Activated CD4-positive, alpha-beta T cell treated with anti-CD3 and anti-CD28 coated beads, Interleukin-2, amount 10 ng/mL, durations not matched to agents 7 days and 5 days (primary cell): ENCODE measurements at places on chromosomes 12 and 14.

- peaks cover 46% of the 10 kb centered on the region for H3K27me3 ChIP-seq
- no peak overlapping the region for H3K4me3 ChIP-seq
- no peak overlapping the region for H3K27ac ChIP-seq
Observed at GRCh38 chr12:12182703-12183365, 84.0 kb downstream of the LRP6 start.

- no peak overlapping the region for H3K27ac ChIP-seq
- H3K4me1 ChIP-seq, result no peaks in the 10 kb centered on the region
- no peaks in the 10 kb centered on the region for H3K36me3 ChIP-seq
- H3K4me3 ChIP-seq, result no peak overlapping the region
- no peak for DNase-seq
Observed at GRCh38 chr12:43347026-43347425, 205.0 kb downstream of the ADAMTS20 start.

GRCh38 chr14:59306775-59307174 is 118.3 kb downstream of the DAAM1 start:
- peaks cover 7% of the 10 kb centered on the region for H3K4me1 ChIP-seq
- peaks cover 5% of the 10 kb centered on the region for H3K36me3 ChIP-seq
- no peaks in the 10 kb centered on the region for H3K27me3 ChIP-seq
- H3K4me3 ChIP-seq, result no peak overlapping the region

GRCh38 chr14:105021656-105022275 is 883 bp upstream of the CDCA4 start:
- peaks cover 30% of the 10 kb centered on the region for H3K36me3 ChIP-seq
- H3K4me3 ChIP-seq, result peak overlapping the region; percentile 84
- H3K4me1 ChIP-seq, result peaks cover 66% of the 10 kb centered on the region
- DNase-seq, result peak; percentile 39

DNA sequence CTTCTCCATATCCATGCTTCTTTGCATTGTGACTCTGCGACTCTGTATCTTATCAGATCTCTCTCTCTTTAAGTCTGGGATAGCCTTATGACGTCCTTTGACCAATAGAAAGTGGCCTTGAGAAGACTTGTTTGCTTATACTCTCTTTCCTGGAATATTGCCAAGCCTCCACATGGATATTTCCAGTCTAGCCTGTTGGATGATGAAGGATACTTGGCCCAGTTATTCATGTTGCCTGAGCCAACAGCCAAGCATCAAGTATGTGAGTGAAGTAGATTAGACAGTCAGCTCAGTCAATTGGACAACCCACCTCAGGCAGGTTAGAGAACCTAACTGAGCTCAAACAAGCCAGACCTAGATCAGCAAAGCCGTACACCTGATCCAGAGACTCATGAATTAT is 864.2 kb upstream of the MGAT4C start:
- H3K27ac ChIP-seq, result no peak overlapping the region
- no peak for DNase-seq
- H3K4me3 ChIP-seq, result no peak overlapping the region
- no peaks in the 10 kb centered on the region for H3K36me3 ChIP-seq
- no peaks in the 10 kb centered on the region for H3K27me3 ChIP-seq

GRCh38 chr14:89406941-89407340 is 10.1 kb downstream of the FOXN3 start:
- no peak for DNase-seq
- peak overlapping the region; percentile 46 for H3K27ac ChIP-seq
- H3K4me1 ChIP-seq, result peaks cover 55% of the 10 kb centered on the region
- H3K36me3 ChIP-seq, result peaks cover 62% of the 10 kb centered on the region

- no peak overlapping the region for H3K27ac ChIP-seq
- peaks cover 12% of the 10 kb centered on the region for H3K4me1 ChIP-seq
- no peak for DNase-seq
- peaks cover 1% of the 10 kb centered on the region for H3K36me3 ChIP-seq
- no peak overlapping the region for H3K4me3 ChIP-seq
Observed at GRCh38 chr12:68400226-68400829, 68.2 kb upstream of the MDM1 start.

- no peaks in the 10 kb centered on the region for H3K36me3 ChIP-seq
- no peak overlapping the region for H3K4me3 ChIP-seq
Observed at GRCh38 chr12:88918161-88918560, 337.9 kb upstream of the KITLG start.

- H3K27me3 ChIP-seq, result peaks cover 14% of the 10 kb centered on the region
- no peak overlapping the region for H3K4me3 ChIP-seq
- no peaks in the 10 kb centered on the region for H3K36me3 ChIP-seq
- DNase-seq, result no peak
- H3K4me1 ChIP-seq, result no peaks in the 10 kb centered on the region
Observed at GRCh38 chr14:96756745-96757144, 40.4 kb upstream of the VRK1 start.

DNA sequence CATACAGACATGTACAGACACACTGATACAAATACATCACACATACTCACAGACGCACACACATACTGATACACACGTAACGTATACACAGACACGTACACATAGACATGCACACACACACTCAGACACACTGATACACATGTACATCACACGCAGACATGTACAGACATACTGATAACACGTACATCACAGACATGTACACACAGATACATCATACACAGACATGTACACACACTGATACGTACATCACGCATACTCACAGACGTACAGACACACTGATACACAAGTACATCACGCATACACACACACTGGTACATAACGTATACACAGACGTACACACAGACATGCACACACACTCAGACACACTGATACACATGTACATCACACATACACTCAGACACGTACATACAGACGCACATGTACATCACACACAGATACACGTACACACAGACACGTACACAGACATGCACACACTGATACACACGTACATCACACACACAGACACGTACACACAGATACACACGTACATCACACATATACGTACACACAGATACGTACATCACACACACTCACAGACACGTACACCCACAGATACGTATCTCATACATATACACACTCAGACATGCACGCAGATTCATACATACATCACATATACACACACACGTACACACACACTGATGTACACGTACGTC is 5.1 kb downstream of the ZNF605 start:
- H3K27ac ChIP-seq, result no peak overlapping the region
- DNase-seq, result no peak
- H3K4me3 ChIP-seq, result no peak overlapping the region
- H3K27me3 ChIP-seq, result no peaks in the 10 kb centered on the region

- H3K27me3 ChIP-seq, result no peaks in the 10 kb centered on the region
- peaks cover 57% of the 10 kb centered on the region for H3K36me3 ChIP-seq
- no peak for DNase-seq
- H3K4me3 ChIP-seq, result no peak overlapping the region
Observed at GRCh38 chr14:31128601-31129526, 78.7 kb downstream of the HECTD1 start.

- peaks cover 8% of the 10 kb centered on the region for H3K36me3 ChIP-seq
- no peak overlapping the region for H3K4me3 ChIP-seq
- no peak overlapping the region for H3K27ac ChIP-seq
Observed at GRCh38 chr12:67562513-67563287, 85.8 kb upstream of the DYRK2 start.

DNA sequence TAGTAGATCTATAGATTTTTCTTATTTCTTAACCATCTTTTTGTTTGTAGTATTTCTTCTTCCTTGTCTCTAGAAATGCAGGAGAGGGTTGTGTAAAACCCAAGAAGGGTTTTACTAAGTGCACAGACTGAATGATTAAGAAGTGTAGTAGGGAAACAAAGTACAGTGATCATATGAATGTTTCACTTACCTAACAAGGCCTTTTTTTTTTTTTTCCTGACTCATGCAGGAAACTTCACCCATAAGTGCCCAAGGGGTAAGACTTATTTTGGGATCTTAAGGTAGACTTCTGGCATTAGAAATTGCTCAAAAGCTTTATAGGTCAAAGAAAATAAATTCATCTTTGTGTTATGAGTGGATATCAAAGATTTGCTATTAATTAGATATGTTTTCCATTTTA is 10.2 kb downstream of the SCN8A start:
- no peaks in the 10 kb centered on the region for H3K4me1 ChIP-seq
- peaks cover 48% of the 10 kb centered on the region for H3K27me3 ChIP-seq
- H3K27ac ChIP-seq, result no peak overlapping the region
- H3K36me3 ChIP-seq, result no peaks in the 10 kb centered on the region
- no peak for DNase-seq

GRCh38 chr12:110262442-110263388 is 18.3 kb upstream of the ATP2A2 start:
- H3K27ac ChIP-seq, result no peak overlapping the region
- no peak for DNase-seq
- no peaks in the 10 kb centered on the region for H3K4me1 ChIP-seq
- H3K27me3 ChIP-seq, result peaks cover 10% of the 10 kb centered on the region
- H3K4me3 ChIP-seq, result no peak overlapping the region

DNA sequence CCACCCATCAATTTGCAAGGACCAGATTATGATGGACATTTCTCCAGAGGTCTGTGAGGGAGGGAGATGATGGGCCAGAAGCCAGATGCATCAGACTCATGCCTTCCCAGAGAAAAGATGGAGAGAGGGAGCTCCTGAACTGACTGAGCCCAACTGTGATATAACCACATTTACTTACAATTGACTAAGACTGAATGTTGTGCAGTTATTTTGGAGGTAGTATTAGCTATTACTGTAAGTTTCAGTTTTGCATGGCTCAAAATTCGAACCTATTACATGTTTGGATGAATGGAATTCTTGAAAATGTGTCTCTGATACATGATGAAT is 211.1 kb upstream of the SFSWAP start:
- no peak overlapping the region for H3K27ac ChIP-seq
- H3K36me3 ChIP-seq, result no peaks in the 10 kb centered on the region
- DNase-seq, result no peak
- H3K27me3 ChIP-seq, result no peaks in the 10 kb centered on the region
- H3K4me3 ChIP-seq, result no peak overlapping the region
